ENCODE measurements at places on chromosomes 1 and 21. TPM values are rescaled to one million over a fixed set of nuclear protein-coding genes. Genes with fewer than 3 reads are reported as not detected.

Gene TMEM52
- 9.5 TPM for total RNA-seq

Gene TPM3
- 438 TPM for total RNA-seq

Gene NUP210L
- total RNA-seq, result 0.11 TPM

Gene PODN
- 2.8 TPM for total RNA-seq

Gene ITLN2
- total RNA-seq, result 17.5 TPM

Gene TMEM222
- total RNA-seq, result 25.8 TPM

Gene TIAM1
- total RNA-seq, result 33.0 TPM

Gene ALX3
- not detected for total RNA-seq

Gene GJA8
- total RNA-seq, result not detected

Gene HMCN1
- 7.4 TPM for total RNA-seq

Gene CFAP45
- total RNA-seq, result 0.55 TPM

Gene ATP8B2
- 41.5 TPM for total RNA-seq

Gene LCE2C
- total RNA-seq, result not detected

GRCh38 chr1:209989525-209989924, 51.5 kb downstream of the SYT14 start:
- DNase-seq, result no peak

GRCh38 chr1:153728305-153729066, 636 bp downstream of the INTS3 start:
- DNase-seq, result peak; percentile 84

- no peak for DNase-seq
Measured at GRCh38 chr1:43773821-43774220, 66.5 kb downstream of the ST3GAL3 start.

DNA sequence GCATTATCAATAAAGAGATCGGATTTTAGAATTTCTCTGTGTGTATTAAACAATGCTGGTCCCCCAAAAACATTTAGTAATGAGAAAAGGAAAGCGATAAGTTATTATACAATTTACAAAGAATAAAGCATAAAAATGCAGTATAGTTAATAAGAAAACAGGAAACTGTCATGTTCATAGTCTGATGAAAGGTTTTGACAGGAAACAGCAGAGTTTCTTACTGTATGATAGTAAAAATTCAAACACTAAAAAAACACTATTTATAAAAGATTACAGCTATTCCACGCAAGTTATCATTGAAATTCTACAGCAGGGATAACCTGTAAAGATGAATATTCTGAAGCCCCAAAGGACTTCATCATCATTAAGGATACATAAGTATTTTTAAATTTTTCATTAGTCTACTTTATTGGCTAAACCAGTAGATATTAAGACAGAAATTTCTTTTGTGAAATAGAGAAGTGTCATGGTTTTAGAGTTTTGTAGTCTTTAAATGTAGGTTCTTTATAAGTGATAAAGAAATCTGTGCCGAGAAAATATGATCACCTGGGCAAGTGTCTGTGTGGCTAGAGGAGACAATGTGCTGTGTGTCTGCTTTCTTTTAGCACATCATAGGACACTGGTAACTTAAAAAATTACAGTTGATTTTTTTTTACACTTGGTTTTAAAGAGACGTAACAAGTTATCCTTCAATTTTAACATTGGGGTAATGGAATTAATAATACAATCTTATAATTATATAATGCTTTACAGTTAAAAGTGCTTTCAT, 49.7 kb upstream of the GFI1 start:
- DNase-seq, result no peak

DNA sequence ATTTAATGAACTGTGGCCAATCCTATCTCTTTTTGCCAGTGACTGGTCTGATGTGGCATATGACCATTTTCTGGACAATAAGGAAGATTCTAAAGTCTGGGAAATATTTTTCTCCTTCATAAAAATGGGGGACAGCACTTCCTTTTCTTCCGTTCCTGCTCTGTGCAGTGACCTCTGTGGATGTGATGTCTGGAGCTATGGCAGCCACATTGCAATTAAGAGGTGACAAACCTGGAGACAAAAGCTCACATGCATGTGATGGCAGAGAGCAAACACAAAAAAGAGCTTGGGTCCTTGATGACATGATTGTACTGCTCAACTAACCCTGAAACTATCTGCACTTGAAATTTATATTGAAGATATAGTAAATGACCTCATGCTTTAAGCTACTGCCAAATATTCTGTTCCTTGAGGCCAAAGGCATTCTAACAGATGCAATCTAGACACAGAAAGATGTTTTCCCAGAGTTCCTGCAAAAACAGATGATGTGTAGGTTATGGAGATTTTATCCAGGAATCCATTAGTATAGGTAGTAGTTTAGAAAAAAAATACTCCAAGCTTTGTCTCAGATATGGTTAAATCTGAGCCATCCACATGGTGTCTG, 2.2 kb upstream of the MAGI3 start:
- DNase-seq, result no peak

GRCh38 chr1:246343251-246343650, 163.8 kb downstream of the SMYD3 start:
- no peak for DNase-seq

- no peak for DNase-seq
Measured at GRCh38 chr1:11492235-11492634, 13.3 kb downstream of the DISP3 start.

GRCh38 chr1:165580931-165581871, 37.4 kb downstream of the LRRC52 start:
- no peak for DNase-seq

- no peak for DNase-seq
Measured at GRCh38 chr1:58881471-58881994, 97.7 kb upstream of the JUN start.

GRCh38 chr1:36087233-36088123, 1.2 kb upstream of the ADPRS start:
- peak; percentile 58 for DNase-seq

GRCh38 chr1:86507935-86508582, 38.8 kb upstream of the CLCA4 start:
- peak; percentile 70 for DNase-seq

DNA sequence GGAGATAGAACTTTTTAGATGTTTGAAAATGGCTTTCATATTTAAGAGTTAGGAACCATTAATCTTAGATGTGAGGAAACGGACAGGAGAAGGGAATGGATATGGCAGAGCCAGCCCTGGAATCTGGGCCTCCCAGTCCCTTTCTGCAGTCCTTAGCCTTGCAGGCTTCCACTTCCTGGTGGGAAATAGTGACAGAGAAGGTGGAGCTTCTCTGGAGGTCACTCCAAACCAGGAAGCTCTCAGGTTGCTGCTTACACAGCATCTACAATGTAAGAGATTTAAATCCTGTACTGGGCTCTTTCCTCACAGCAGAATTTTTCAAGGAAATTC, 2.5 kb downstream of the S100A11 start:
- DNase-seq, result no peak

GRCh38 chr21:41578716-41579115, 70.8 kb upstream of the TMPRSS2 start:
- DNase-seq, result no peak

DNA sequence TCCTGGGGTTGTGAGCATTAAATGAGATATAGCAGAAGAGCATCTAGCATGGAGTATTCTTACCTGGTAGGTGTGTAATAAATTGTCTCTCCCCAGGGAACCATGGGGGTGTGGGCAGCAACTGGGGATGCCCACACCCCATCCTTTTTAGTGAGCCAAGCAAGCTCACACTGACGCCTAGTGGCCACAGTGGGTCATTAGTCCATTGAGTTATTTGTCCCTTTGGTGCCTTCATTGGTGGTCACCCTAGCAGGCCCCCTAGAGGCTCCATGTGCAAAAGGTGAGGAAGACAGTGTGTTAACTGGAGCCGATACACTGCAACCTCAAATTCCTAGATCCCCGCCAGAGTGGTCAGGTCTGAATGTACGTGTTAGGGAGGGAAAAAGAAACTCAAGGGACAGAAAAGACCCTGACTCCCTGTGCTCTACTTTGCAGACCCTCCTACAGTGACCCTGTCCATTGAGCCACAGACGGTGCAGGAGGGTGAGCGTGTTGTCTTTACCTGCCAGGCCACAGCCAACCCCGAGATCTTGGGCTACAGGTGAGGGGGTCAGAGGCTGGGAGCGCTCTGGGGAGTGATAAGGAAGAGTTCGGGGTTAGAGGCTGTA, 93.3 kb upstream of the CD1D start:
- DNase-seq, result peak; percentile 93

DNA sequence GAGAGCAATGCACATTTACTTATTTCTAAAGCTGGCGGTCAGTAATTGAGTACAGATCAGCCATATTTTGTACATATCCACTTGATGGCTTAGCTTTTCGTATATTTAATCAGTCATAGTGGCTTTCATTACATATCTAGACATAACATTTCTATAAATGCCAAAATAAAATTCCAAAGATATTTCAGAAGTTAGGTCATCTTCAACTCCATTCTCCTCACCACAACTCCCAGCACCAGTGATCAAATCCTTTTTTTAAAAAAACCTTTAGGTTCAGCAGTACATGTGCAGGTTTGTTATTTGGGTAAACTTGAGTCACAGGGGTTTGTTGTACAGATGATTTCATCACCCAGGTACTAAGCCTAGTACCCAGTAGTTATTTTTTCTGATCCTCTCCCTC, 53.9 kb upstream of the GNG4 start:
- DNase-seq, result no peak

DNA sequence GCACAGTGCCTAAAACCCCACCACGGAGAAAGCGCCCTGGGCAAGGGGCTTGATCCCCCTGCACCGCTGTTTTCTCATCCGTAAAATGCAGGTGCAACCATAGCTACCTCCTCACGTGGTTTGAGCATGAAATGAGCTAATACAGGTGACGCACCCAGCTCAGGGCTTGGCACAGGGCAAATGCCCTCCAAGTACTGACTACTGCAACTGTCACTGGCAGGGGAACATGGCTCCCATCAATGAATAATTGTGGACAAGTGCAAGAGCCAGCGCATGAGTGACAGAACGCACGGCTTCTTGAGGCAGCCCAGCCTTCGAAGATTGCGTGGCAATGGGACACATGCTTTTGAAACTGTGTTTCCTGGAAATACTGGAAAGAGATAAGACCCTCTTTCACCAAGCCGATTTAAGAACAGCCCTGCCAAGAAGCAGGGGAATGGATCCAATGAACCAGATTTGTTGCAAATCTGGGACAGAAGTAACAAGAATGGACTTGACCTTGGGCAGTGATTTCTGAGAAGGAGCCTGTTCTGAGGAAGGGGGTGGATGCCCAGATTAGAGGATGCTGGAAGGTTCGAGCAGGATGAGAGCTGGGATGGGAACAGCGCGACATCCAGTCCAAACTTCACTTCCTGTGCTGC, 92.8 kb upstream of the IFFO2 start:
- peak; percentile 23 for DNase-seq

DNA sequence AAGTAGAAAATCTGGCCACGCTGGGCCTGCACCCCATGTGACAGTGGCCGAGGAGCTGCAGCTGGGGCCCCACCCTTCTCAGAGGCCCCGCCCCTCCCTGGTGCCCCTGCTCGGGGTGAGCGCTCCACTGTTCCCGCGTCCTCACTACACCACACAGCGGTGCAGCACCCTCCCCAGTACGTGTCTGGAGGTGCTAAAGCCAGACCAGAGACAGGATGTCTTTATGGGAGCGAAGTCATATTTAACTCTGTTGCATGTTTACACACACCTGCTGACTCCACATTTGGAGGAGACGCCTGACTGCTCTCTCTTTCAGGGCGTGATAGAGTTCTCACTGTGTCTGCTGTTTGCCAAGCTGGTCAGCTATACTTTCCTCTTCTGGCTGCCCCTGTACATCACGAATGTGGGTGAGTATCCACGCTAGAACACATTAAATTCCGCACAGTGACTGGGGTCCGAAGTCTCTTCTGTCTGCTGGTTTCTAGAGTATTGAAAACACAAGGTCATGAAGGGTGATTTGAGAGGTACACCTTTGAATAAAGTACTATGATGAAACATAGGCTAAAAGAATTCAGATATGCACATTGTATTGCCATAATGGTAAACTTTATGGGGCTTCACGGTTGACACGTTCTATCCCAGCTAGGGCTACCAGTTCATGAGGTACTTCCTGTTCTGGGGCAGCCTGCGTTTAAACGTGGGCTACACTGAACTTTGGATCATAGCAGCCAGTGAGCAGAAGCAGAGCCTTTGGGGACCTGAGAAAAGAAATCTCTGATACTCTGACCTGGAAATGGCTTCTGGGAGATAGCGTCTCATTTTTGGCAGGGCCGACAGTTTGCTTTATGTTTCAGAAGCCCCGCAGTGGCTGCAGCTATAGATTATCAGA, 48.4 kb downstream of the SLC37A1 start:
- DNase-seq, result peak; percentile 36

- DNase-seq, result no peak
Measured at GRCh38 chr21:29248124-29248523, 50.6 kb upstream of the BACH1 start.

DNA sequence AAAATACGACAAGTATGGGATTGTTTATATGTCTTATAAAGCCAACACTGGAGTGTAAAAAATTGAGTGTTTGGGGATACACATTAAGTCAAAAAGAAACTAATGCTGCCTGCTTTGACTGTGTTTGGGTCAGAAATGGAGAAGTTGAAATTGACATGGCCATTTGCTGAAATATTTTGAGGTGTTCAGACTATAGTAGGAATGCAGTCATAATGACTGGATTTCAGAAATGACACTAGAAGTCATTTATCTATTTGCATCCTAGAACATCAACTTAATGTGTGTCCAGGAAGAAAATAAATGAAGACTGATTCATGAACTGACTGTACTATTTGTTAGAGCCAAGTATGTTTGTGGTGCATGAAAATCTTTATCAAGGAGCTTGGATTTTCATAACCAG, 28.4 kb downstream of the RASAL2 start:
- DNase-seq, result no peak

- DNase-seq, result peak; percentile 11
Measured at GRCh38 chr21:32256251-32256650, 22.6 kb downstream of the MIS18A start.

- DNase-seq, result no peak
Measured at GRCh38 chr1:164054331-164054730, 504.7 kb upstream of the PBX1 start.

DNA sequence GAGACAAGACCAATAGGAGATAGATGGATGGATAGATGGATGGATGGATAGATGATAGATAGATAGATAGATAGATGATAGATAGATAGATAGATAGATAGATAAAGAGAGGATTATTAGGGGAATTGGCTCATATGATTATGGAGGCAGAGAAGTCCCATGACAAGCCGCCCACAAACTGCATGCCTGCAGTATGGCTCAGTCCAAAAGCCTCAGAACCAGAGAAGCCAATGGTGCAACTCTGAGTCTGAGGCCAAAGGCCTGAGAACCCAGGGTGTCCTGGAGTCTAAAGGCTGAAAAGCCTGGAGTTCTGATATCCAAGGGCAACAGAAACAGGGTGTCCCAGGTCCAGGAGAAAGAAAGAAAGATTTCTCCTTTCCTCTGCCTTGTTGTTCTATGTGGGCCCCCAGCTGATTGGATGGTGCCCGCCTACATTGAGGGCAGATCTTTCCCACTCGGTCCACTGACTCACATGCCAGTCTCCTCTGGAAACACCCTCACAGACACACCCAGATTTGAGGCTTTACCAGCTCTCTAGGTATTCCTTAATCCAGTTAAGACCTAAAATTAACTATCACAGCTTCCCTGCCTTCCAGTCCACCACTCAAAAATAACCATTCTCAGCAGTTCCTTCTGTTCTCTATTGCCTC, 39.6 kb upstream of the IRF2BP2 start:
- DNase-seq, result no peak

- no peak for DNase-seq
Measured at GRCh38 chr1:58890113-58890512, 106.3 kb upstream of the JUN start.

All from endodermal cell (in vitro differentiated cells).